ENCODE measurements at places on chromosomes 4 and X.

- DNase-seq: no peak
Measured at GRCh38 chr4:15568821-15569220, 86.3 kb downstream of the FBXL5 start.

GRCh38 chr4:116088771-116089170 is 975.4 kb upstream of the NDST4 start:
- no peak for DNase-seq

- no peak for DNase-seq
Measured at GRCh38 chr4:183352546-183352945, 30.3 kb upstream of the CLDN24 start.

GRCh38 chr4:1693131-1693896 is 9.2 kb upstream of the FAM53A start:
- peak; percentile 22 for DNase-seq

DNA sequence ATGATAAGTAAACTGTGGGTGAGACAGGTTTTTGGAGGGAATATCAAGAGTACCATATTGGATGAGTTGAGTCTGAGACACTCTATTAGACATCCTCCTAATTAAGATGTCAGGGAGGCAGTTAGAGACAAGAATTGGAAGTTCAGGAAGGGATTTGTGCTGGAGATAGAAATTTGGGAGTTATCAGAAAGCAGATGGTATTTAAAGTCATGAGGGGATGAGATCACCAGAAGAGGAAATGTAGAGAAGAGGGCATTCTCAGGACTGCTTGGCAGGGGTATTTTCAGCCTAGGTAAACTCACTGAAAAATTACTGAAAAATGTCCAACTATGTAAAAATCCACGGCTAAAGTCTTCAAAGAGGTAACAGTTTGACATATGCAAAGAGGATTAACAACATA is 161.6 kb upstream of the PGRMC2 start:
- DNase-seq: no peak

GRCh38 chr4:69750346-69750745 is 10.1 kb downstream of the SULT1B1 start:
- DNase-seq: no peak

GRCh38 chr4:186687265-186687664 is 36.4 kb downstream of the FAT1 start:
- DNase-seq: no peak

DNA sequence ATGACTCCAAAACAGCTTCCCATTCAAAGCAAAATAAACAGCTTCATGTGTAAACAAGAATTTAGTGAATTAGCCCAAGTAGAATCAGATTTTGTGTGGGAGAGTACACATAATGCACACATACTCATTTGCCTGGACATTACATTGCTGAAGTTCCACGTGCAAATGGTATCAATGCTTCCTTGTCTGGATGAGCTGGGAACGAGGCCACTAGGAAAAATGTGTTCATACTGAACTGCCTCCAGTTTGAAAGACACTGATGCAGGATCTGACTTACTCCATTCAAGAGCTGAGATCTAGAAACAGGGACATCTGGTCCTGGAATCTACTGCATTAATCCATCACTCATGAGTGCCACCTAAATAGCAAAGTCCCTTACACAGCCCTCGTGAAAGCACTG is 228.0 kb downstream of the APBB2 start:
- no peak for DNase-seq

GRCh38 chrX:41303013-41303412 is 30.9 kb upstream of the DDX3X start:
- DNase-seq: no peak

GRCh38 chrX:84118769-84119168 is 69.2 kb downstream of the RPS6KA6 start:
- no peak for DNase-seq

DNA sequence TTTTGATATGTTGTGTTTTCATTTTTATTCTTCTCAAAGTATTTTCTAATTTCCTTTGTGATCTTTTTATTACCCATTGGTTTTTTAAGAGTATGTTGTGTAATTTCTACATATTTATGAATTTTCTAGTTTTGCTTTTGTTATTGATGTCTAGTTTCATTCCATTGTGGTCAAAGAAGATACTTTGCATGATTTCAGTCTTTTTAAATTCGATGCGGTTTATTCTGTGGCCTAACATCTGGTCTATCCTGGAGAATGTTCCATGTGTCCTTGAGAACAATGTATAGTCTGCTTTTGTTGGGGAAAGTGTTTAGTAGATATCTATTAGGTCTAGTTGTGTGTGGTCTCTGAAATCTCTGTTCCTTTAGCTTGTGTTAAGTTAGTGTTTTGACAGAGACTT is 46.2 kb downstream of the PPEF1 start:
- DNase-seq: no peak

DNA sequence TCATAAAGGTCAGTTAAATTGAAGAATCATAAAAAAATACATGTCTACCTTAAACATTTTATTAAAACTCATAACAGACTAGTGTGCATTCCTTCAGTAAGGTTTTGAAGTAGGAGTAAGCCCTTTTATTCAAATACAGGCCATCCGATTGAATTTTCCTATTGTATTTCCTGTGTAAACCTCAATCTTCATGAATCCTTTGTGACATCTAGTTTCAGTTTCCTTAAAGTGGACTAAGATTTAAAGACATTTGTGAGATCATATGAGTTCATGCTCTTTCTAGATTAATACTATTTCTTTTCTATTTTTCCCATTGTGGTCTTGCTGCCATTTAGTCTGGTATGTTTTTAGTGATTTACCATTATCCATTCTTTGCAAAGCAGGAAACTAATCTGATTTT is 644.7 kb upstream of the BOD1L1 start:
- no peak for DNase-seq

GRCh38 chrX:40727093-40727492 is 8.2 kb downstream of the MED14 start:
- DNase-seq: no peak

- DNase-seq: no peak
Measured at GRCh38 chr4:8021796-8022195, 82.1 kb upstream of the AFAP1 start.

DNA sequence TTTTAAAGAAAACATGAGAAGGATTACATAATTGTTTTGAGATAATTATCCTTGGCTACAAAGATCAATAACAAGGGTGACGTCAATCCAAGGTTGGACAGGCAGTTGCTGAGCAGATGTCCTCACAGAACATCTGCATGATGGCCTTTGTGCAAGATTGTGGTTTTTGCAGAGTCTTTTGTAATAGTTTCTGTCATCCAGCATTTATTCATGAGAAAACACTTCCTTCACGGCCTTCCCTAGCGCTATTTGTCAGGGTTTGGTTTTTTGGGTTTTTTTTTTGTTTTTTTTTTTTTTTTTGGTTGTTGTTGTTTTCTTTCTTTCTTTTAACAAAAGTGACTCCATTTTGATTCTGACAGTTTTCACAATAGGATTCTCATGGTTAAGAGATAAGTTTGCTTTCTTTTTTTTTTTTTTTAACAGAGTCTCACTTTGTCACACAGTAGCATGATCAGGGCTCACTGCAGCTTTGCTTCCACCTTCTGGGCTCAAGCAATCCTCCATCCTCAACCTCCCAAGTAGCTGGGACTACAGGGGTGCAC is 31.5 kb upstream of the ELF2 start:
- DNase-seq: no peak

- DNase-seq: peak; percentile 90
Measured at GRCh38 chr4:52957220-52957686, 95.1 kb downstream of the RASL11B start.

DNA sequence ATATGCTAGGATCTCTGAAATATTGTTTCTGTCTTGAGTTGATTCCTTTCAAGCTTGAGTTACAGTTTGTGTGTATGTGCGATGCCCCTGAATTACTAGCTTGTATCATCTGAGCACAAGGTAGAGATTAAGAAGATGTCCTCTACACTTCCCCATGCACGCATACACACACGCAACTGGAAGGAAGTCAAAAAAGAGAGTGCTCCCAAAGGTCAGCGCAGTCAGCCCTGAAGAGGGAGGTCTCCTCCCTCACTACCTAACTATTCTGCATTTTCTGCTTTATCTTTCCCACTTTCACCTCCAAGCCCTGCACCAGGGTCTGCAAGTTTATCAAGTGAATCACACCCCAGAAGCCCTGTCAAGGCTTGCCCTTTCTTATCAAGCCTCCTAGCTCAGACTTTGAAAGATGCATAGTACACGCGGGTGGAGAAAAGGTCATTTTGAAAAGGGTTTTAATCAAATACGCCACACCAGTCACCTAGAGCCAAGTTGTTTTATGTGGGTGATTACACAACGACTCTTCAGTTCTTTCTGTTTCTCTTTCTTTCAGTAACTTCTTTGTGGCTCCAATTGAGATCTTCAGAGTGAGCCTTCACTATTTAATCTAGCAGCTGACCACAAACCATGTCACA is 127.7 kb downstream of the ASB9 start:
- DNase-seq: no peak

GRCh38 chr4:168397611-168398169 is 79.1 kb upstream of the DDX60 start:
- DNase-seq: no peak

DNA sequence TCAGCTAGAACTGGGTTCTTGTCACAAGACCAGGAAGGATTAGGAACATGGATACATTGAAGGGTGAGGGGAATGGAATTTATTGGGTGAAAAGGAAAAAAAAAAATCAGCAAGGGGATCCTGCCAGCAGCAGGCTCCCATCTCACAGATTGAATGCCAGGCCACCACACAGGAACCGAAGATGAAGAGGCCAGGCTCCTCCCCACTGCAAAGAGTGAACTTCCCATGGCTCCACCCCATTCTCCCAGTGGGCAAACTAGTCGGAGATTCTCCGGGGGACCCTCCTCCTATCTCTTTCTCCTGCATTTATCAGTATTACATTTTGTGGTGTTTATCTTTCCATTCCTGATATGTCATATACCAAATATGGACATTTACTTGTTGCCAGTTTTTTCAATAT is 46.0 kb upstream of the MAGED1 start:
- DNase-seq: no peak

GRCh38 chr4:156293657-156294297 is 340.1 kb upstream of the CTSO start:
- DNase-seq: no peak

DNA sequence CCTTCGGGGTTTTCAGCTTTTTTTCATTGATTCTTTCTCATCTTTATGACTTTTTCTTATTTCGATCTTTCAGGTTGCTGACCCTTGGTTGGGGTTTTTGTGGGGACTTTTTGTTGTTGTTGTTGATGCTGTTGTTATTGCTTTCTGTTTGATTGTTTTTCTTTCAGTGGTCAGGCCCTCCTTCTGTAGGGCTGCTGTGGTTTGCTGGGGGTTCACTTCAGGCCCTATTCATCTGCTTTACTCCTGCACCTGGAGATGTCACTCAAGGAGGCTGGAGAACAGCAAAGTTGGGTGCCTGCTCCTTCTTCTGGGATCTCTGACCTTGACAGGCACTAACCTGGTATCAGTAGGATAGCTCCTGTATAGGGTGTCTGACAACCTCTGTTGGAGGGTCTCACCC is 39.9 kb upstream of the PCDH18 start:
- no peak for DNase-seq

- DNase-seq: no peak
Measured at GRCh38 chr4:114028071-114028470, 48.6 kb upstream of the ARSJ start.

DNA sequence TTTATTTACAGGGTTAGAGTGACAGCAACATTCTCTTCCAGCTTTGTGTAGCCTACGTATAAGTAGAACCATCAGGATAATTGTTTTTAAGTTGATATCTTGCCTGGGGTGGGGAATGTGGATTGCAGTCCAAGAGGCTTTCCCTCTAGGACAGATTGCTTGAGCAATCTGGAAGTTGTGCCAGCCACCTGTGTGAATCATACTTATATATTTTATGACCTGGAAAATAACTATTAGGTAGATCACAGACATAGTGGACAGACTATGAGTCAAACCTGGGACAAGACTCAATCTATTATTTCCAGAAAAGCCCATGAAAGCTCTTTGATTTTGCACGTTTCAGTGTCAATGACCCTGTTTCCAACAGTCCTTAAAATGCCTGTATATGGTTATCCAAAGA is 98.9 kb downstream of the TLL1 start:
- DNase-seq: no peak

DNA sequence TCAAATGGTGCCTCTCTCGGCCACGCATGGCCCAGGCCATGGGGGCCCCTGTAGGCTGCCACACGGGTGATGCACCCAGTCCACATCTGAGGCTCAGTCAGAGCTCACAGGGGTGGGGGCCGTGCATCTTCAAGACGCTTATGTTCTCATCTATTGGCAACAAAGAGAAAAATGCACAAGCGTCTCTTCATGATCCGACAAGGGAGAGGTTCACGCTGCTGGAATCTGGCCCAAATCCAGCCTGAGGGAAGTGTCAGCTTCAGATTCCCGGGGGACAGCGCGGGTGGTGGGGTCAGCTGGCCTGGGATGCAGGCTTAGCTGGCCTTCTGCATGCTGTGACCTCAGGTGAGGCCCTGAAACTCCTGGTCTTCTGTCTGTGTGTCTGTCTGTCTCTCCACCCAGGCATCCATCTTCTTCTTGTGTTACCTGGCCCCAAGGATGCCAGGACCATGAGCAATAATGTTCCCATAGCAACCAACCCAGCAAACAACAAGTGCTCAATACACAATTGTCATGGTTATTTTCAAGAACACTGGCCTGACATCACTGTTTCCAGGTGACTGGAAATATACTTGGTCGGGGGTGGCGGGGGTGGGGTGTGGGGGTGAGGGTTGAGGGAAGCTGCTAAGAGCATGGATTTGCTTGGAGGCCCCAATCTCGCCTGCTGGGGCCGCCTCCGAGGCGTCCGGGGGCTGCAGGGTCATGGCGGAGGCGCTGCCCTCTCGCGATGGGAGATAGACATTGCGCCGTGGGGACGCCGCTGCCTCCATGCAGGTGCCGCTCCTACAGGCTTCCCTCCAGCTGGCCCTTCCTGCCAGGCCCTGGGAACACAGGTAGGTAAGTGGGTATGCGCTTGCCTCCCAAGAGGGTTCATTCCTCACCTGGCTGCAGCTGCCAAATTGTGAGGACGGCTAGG is 48.3 kb downstream of the ABLIM2 start:
- DNase-seq: no peak

- DNase-seq: no peak
Measured at GRCh38 chr4:110897784-110898183, 274.9 kb upstream of the PITX2 start.

GRCh38 chr4:181845617-181846016 is 397.6 kb upstream of the TENM3 start:
- DNase-seq: no peak

GRCh38 chrX:129804806-129805205 is 25.1 kb downstream of the SASH3 start:
- DNase-seq: no peak

- no peak for DNase-seq
Measured at GRCh38 chr4:140311257-140311835, 62.1 kb upstream of the SCOC start.

- peak; percentile 20 for DNase-seq
Measured at GRCh38 chr4:128600996-128601871, 208.3 kb upstream of the JADE1 start.

DNA sequence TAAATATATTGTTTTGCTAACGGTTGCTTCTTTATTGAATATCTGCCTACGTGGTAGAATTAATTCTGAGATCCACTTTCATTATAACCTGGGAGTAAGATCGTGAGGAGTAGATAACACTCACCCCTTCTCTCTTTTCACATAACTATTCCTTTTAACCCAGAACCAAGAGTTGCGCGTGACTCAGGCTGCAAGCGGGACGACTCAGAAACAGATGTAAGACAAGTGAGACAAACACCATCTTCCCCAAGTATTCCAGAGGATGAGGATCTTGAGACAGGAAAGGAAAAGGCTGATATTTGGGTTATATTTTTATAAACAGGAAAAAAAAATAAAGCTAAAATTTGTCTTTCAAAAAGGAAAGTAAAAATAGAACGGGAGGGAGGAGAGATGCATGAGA is 318.8 kb upstream of the NOCT start:
- DNase-seq: no peak
